ENCODE measurements at places on chromosomes 7 and 10. TPM values are rescaled to one million over a fixed set of nuclear protein-coding genes. Genes with fewer than 3 reads are reported as not detected.

The PRR15 gene
- polyA plus RNA-seq, result not detected

The SFTPA2 gene
- polyA plus RNA-seq, result not detected

The ANKRD30A gene
- not detected for polyA plus RNA-seq

The PAOX gene
- 3.0 TPM for polyA plus RNA-seq

The GNGT1 gene
- not detected for polyA plus RNA-seq

The LDB3 gene
- polyA plus RNA-seq, result not detected

The PTPRN2 gene
- polyA plus RNA-seq, result 45.5 TPM

The AKR1C4 gene
- polyA plus RNA-seq, result not detected

The ZDHHC4 gene
- 52.2 TPM for polyA plus RNA-seq

The MLXIPL gene
- not detected for polyA plus RNA-seq

The AGAP3 gene
- 117 TPM for polyA plus RNA-seq

The BICC1 gene
- 7.6 TPM for polyA plus RNA-seq

The AFAP1L2 gene
- polyA plus RNA-seq, result 1.2 TPM

The COL17A1 gene
- not detected for polyA plus RNA-seq

The ASB15 gene
- polyA plus RNA-seq, result not detected

The GATA3 gene
- not detected for polyA plus RNA-seq

The HSPA12A gene
- 8.4 TPM for polyA plus RNA-seq

The ANXA8 gene
- polyA plus RNA-seq, result not detected

The INSYN2A gene
- polyA plus RNA-seq, result 4.2 TPM

The NOS3 gene
- not detected for polyA plus RNA-seq

The TACC2 gene
- 17.6 TPM for polyA plus RNA-seq

The CPN1 gene
- polyA plus RNA-seq, result not detected

The IQUB gene
- 0.58 TPM for polyA plus RNA-seq

The ZP3 gene
- polyA plus RNA-seq, result not detected

The HOXA10 gene
- not detected for polyA plus RNA-seq

The PSD gene
- 68.8 TPM for polyA plus RNA-seq

The AP3M1 gene
- 28.1 TPM for polyA plus RNA-seq

The ZEB1 gene
- 15.6 TPM for polyA plus RNA-seq

The IGFBP1 gene
- not detected for polyA plus RNA-seq

The LBX1 gene
- not detected for polyA plus RNA-seq

The EPO gene
- not detected for polyA plus RNA-seq

The AOAH gene
- polyA plus RNA-seq, result 0.76 TPM

The TFEC gene
- polyA plus RNA-seq, result not detected

The TMEM225B gene
- polyA plus RNA-seq, result 3.6 TPM

The ZNF438 gene
- 0.78 TPM for polyA plus RNA-seq

The CTBP2 gene
- polyA plus RNA-seq, result 67.6 TPM

The UNCX gene
- polyA plus RNA-seq, result 1.6 TPM

Data from neural cell (in vitro differentiated cells).